Stimulated activated CD8-positive, alpha-beta memory T cell treated with anti-CD3 and anti-CD28 coated beads, Interleukin-2, amount 100 ng/mL, for 1 hour (primary cell): ENCODE measurements at places on chromosomes 1 and 21.

DNA sequence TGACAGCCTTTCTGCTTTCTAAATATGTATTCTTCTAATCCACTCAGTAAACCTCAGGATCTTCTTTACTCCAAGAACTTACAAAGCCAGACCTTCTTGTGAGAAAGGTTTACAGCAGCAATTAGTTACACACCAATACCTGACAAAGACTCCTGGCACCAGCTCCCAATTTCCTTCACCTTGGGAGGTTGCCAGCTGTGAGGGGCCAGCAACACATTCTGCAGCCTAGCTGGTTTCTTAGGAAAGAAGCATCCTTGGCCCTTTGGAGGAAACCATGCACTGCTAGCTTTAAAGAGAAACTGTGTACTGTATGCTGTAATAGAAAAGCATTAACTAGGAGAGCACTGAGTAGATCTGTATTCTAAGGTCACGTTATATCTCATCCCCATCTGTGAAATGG is 10.8 kb downstream of the FYB2 start:
- DNase-seq = no peak

DNA sequence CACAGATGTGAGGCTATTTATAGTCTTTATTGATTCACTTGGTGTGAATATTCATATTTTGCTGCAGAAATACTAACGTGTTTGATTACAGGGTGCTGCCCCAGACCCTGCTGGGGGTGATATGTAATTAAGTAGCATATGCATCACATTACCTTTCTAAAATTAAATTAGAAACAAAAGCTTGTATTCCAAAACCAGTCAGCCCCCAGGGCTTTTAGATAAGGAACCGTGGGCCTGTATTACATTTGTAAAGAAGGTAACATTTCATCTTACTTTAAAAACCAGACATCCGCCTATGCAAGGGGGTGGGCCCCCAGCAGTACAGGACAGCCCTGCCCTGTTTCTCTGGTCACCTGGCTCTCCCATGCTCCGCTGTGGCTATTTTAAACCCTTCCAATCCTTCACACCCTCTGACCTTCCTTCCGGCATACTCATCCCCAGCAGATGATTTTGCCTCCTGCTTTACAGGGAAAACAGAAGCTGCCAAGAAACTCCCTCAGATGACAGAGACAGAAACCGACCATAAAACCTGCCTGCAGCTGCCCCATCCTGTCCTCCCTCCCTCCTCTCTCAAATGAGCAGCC is 22.0 kb upstream of the KCNC4 start:
- no peak for DNase-seq

GRCh38 chr1:228370439-228370940 is 36.1 kb downstream of the TRIM11 start:
- DNase-seq = no peak

- no peak for DNase-seq
Observed at GRCh38 chr21:17527711-17528110, 14.9 kb downstream of the CXADR start.

GRCh38 chr1:204438628-204439027 is 27.0 kb upstream of the PPP1R15B start:
- no peak for DNase-seq

- DNase-seq = no peak
Observed at GRCh38 chr1:244160455-244161235, 109.6 kb downstream of the ZBTB18 start.

- DNase-seq = no peak
Observed at GRCh38 chr1:228149406-228150119, at the start of gene GJC2. TSS of gene GJC2 (plus strand) at chr1:228149930. CDS start at chr1:228157759, 7,829 bp downstream.

DNA sequence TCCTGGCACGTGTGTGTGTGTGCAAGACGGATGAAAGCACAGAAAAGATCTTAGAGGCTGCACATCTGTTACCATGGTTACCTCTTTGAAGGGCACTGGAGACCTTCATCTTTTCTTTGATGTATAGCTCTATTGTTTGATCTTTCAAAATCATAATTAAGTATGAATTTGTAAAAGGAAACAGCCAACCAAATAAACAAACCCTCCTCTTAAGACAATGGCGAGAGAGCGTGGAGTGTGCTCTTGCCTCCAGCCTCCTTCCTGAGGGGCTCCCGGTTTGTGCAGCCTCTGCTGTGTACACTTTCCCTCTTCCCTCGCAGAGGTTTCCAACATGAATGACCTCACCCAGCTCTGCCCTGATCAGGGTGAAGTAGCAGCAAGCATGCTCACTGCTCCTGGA is 27.9 kb downstream of the CACNA1S start:
- no peak for DNase-seq

DNA sequence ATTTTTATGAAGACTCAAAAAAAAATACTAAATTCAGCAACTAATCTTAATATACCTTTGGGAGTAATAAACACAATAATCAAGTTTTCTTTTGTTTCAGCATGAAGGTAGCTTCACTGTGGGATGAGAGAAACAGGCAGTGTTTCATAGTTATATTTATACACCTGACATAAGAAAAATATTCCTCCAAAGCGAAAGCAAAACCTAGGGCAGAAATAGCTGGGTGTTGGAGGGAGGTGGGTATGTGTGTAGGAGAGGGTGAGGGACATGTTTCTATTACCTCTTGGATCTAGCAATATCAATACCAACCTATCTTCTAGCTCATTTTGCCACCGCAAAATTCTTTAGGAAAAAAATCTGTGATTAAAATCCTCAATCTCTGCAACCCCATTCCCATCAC is 24.9 kb upstream of the MAN1A2 start:
- DNase-seq = no peak

DNA sequence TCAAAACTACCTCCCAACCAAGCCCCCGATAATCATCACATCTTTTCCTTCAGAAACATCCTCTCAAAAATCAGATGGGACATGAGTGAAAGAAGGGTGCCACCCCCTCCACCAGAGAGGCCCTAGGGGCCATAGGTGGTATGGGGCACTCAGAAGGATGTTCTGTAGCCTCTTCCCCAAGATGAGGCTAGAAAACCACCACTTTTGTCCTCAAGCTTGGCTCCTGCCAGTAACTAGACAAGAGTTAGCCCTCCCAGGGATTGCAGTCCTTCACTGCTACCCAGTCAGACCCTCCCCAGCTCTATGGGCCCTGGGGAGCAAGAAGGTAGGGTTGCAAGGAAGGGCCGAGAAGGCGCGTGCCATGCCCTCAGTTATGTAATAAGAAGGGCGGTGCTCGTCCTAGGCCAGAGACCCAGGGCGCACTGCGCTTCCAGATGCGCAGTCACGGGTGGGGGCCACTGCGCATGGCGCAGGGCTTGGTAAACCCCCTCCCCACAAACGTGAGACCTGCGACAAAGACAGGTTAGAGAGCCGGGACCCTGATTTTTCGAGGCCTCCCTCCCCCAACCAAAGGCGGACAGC is 69.7 kb downstream of the CD46 start:
- no peak for DNase-seq

GRCh38 chr1:54070171-54070837 is 16.9 kb downstream of the TCEANC2 start:
- no peak for DNase-seq

DNA sequence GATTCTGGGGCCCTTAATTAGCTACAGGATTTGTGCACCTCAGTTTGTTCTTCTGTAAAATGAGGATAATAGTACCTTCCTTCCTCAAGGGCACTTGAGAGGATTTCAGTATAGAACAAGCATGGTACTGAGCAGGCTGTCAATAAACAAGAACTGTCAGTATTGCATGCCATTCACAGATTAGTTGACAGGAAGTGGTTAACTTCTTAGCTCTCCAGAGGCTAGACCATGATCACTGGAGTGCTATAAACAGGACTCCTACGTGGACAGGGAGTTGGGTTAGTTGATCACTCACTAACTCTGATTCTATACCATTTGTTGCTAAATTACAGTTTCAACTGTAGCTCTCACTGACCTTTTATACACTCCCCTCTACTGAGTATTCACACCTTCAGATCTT is 126.2 kb upstream of the DAB1 start:
- DNase-seq = no peak

GRCh38 chr1:64417803-64418202 is 52.1 kb upstream of the CACHD1 start:
- DNase-seq = no peak

GRCh38 chr1:47380699-47381098 is 35.4 kb upstream of the FOXE3 start:
- no peak for DNase-seq

- no peak for DNase-seq
Observed at GRCh38 chr1:245770156-245770555, 615.4 kb downstream of the KIF26B start.

DNA sequence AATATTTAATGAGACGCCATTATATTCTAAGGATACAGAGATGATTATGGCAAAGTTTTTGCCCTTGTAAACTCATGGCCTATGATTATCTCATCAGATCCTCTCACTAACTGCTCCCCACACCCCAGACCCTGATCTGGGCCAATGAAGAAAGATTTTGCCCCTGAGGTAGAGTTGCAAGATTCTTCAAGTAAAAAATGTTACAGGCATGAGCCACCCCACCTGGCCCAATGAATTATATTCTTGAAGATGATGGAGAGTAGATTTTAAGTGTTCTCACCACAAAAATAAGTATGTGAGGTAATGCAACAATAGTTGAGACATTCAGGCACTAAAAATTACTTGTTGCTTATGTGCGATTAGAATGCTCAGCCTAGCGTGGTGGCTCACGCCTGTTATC is 1.8 kb upstream of the CNR2 start:
- DNase-seq = no peak

DNA sequence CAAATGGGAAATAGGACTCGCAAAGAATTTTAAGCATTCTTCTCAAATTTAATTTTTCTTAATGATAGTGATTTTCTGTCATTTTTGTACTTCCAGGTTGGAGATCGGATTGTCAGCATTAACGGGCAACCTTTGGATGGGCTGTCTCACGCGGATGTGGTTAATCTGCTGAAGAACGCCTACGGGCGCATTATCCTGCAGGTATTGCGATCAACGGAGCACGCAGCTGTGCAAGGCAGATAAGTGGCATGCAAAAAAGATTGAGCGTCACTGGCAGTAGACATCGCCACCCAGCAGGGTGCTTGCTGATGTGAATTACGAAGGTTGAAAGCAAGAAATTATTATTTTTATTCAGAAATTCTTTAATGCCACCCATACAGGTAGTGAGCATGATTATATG is 65.9 kb upstream of the L1TD1 start:
- DNase-seq = no peak

DNA sequence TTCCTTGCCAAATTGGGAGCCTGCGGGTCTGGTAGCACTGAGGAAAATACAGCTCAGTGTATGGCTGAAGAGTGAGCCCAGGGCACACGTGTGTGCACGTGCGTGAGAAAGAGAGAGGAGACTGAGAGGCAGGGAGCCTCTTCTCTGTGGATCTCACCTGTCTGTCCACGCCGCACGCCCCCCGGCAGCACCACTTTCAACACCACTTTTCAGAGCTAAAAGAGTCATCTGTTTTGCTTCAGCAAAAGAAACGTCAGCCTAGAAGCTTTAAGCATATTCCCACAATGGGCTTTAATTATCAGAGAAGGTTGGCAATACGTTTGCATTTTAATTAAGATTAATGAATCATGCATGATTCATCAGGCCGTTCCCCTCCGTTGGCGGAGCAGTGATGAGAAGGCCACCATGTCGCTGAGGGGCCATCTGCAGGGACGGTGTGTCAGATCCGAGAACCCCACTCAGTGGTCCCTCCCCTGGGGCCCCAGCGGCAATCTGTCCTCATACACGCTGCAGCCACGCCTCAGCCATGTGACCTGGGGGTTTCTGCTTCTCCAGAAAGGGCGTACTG is 56.8 kb downstream of the SIK1 start:
- no peak for DNase-seq

- DNase-seq = no peak
Observed at GRCh38 chr1:203049576-203050180, 23.4 kb downstream of the PPFIA4 start.

- no peak for DNase-seq
Observed at GRCh38 chr1:10795276-10796021, 997 bp downstream of the CASZ1 start.

- no peak for DNase-seq
Observed at GRCh38 chr1:201647094-201647493, 108.2 kb downstream of the NAV1 start.

DNA sequence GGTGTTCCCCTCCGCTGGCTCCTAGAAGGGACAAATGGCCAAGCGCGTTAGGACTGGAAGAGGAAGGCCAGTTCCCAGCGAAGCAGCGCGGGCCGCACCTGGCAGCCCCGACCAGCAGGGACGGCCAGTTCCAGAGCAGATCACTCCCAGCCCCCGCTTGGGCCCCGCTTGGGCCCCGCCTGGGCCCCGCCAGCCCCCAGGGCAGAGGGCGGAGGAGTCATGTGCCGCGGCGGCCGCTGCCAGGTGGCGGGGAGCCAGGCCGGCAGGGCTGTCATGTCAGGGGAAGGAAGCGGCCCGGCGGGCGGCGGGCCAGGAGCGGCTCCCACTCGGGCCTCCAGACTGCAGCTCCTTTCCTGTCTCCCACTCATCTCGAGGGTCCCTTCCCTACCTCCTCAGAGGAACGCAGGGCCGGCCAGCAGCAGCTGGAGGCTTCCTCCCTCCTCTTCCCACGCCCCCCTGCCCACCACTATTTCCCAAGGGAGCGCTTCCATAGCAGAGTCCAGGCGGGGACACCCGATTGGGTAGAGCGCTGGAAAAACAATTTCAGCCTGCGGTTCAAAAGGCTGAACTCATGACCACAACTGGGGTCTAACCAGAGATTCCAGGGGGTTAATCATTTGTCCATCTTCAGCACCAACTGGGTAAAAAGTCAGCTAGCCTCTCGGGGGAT is 16.5 kb downstream of the ZNF697 start:
- DNase-seq = no peak

DNA sequence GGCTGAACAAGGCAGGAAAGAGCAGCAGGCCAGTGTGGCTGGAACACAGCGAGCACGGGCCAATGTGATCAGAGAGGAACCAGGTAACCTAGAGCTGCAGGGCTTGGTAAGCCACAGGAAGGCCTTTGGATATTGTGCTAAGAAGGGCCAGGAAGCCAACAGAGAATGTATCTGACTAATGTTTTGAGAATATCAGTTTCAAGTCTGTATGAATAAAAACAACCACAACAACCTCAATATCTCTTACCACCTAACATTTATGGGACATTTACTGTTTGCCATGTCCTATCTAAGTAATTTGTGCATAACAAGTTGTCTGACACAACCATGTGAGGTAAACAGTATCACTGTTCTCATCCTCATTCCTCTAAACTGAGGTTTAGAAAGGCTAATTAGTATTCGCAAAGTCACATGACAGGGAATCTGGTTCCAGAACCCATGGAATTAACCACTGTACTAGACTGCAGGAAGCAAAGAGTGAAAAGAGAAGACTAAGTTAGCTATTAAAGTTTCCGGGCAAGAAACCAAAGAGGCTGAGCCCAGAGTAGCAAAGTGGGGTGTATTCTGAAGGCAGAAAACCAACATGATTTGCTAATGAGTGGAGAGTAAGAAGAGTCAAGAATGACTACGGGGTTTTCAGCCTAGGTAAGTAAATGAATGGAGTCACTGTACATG is 38.9 kb downstream of the SPRTN start:
- no peak for DNase-seq

DNA sequence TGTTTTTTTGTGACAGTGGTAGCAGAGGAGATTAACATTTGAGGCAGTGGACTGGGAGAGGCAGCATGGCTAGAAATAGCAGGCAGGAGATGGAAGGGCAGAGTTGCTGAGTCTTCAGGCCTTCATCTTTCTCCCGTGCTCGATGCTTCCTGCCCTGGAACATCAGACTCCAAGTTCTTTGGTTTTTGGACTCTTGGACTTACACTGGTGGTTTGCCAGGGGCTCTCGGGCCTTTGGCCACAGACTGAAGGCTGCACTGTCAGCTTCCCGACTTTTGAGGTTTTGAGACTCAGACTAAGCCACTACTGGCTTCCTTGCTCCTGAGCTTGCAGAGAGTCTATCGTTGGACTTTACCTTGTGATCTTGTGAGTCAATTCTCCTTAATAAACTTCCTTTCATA is 24.2 kb upstream of the LEFTY2 start:
- no peak for DNase-seq
